ENCODE measurements at places on chromosomes 2 and 18.

DNA sequence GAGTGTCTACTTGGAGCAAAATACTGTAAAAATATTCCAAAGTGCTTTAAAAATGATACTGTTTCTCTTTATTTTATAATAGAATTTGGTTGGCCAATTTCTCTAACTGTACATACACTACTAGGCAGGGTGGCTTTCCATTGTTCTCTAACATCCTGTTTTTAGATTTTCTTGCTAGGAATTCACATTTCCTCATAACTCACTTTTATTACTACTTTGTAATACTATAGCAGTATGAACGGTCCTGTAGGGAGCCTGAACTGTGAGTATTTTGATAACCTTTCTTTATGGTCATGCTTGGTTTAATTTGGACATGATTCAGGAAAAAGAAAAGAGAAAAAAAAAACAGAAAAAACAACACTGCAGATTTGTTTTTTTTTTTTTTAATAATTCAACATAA is 37.8 kb downstream of the GCG start:
- DNase-seq = no peak

DNA sequence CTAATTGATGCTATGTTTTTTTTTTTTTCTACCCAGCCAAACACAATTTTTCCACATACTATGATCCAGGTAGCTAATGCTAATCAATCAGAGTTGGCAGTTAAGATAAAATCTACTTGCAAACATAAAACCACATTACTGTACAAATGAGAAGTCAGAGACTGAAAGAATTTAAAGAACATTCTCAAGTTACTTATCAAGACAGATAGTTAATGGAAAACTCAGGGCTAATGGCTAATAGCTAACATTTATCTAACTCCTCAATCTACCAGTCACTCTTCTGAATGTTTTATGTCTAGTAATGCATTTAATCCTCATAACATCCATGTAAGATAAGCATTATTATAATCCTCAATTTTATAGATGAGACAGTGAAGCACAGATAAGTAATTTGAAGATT is 537.6 kb upstream of the SETBP1 start:
- DNase-seq = no peak

- no peak for DNase-seq
These were observed 69.3 kb downstream of the HDAC4 start for GRCh38 chr2:239331560-239331959.

DNA sequence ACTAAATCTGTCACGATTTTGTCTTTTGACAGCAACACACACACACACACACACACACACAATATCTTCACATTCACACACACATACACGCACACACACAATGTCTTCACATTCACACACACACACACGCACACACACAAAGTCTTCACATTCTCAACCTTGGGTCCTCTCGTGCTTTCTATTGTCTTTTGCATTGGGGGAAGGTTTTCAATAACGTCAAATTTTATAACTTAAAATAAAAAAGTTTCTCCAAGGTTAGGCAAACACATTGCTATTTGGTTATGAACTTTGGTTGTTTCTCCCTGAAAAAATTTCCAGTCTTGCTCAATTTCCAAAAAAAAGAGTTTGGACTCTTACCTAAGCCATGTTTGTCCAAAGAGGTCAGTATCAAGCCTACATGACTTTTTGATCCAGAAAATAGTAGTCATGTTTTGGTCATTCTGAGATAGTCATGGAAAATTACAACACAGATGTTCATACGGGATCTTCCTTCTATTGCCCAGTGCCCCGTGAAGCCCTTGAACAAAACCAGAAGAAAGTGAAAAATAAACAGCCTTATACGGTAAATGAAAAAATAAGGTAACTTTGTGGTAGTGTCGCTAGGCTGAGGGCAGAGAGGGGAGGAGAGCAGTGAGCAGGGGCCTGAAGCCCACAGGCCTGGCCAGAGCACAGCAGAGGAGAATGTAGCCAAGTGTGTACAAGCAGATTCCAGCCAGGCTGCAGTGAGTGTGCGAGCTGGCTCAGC is 542.8 kb upstream of the ID2 start:
- no peak for DNase-seq

GRCh38 chr2:37366773-37367172 is 22.3 kb downstream of the QPCT start:
- no peak for DNase-seq

GRCh38 chr2:149021761-149022160 is 16.7 kb upstream of the LYPD6B start:
- DNase-seq = no peak

DNA sequence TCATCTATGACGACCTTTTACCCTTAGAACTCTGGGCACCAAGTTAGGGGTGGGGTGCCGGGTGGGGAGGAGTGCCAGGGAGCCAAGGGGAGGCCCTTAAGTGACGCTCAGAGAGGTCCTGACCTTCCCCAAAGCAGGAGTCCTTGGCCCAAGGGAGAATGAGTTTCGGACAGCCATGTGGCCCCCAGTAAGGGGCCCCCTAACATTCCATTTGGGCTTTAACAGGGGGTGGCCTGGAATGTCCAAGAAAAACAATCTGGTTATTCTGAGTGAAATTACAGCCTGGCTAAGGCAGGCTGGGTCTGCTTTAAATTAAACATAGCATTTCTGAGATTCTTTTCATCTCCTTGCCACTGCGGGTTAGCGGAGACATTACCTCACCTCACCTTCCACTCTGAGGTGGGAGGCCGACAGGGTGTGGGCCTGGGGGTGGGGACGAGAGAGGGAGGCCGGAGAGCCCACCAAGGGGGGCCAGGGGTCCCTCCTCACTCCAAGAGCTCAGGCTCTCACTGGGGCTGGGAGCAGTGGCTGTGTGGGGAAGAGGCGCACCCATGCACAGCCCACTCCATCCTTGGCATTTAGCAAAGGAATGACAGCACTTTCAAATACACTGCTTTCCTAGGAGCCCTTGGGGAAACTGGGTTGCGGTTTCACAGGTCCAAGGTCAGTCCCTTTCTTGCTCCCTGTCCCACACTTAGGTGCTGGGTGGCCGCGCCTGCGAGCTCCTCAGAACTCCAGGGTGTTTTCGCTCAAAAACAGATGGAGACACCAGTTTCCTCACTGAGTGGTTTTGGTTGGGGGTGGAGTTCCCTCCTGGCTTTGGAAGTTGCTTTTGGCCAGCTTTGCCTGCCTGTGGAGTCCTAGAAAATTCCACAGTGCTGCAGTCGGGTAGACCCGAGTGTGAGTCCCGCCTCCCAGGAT is 107.4 kb downstream of the POLR1A start:
- no peak for DNase-seq

GRCh38 chr2:152166633-152167032 is 8.9 kb downstream of the STAM2 start:
- no peak for DNase-seq

GRCh38 chr2:215613280-215613679 is 177.4 kb upstream of the FN1 start:
- no peak for DNase-seq

- no peak for DNase-seq
These were observed 130.3 kb upstream of the LYPD6 start for GRCh38 chr2:149200109-149200520.

- no peak for DNase-seq
These were observed 81.4 kb downstream of the ACAA2 start for GRCh38 chr18:49731860-49732311.

DNA sequence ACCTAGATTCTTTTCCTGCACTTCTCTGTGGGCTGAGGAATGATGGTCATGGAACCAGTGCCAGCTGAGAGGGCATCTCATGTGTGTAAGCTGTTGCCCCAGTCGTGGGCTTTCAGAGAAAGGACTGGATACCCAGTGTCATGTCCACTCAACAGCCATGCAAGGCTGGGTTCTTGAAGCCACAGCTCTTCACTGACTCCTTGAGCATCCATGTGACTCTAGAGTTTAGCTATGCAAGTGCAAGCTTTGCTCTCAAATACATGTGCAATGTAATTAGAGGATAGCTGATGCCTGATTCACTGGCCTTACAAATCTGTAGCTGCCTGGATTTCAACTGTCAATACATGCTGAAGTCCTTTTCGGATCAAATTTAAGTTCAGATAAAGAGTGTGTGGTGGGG is 46.8 kb upstream of the EML6 start:
- DNase-seq = no peak

DNA sequence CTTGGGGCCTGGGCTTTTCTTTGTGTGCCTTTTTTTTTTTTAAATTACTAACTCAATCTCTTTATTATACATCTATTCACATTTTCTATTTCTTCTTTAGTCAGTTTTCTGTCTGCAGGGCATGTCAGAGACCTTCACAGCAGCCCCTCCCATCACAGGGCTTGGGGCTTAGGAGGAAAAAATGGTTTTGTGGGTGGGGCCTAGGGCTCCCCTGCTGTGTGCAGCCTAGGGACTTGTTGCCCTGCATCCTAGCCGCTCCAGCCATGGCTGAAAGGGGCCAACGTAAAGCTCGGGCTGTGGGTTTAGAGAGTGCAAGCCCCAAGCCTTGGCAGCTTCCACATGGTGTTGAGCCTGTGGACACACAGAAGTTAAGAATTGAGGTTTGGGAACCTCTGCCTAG is 13.8 kb downstream of the ZSCAN30 start:
- no peak for DNase-seq

GRCh38 chr2:42547014-42547413 is 21.4 kb upstream of the MTA3 start:
- no peak for DNase-seq

DNA sequence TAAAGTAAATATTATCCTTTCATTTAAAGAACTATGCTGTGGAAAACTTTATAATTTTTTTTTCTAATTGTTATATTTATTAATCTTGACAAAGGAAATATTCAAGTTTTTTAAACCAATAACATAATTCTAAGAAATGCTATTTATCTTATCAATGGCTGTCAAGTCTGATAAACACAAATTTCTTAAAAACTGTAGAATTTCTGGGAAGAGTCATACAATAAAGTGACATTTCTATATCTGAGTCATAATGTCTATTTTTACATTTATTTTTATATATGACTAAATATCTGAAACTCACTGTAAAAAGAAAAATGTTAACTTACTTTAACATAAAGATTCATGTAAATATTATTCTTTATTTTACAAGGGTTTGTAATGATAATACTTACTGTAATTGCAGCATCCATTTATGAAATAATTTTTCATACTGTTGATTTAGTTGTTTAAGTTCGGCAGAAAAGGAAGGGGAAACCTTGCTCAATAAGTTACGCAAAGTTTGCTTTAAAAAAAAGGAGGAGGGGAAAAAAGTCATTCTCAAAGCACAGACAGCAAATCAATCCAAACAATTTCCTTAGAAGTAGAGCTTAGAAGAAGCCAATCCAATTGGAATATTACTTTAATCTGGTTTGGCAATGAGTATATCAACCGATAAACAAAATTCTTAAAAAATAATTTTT is 32.4 kb downstream of the ORC2 start:
- DNase-seq = no peak

DNA sequence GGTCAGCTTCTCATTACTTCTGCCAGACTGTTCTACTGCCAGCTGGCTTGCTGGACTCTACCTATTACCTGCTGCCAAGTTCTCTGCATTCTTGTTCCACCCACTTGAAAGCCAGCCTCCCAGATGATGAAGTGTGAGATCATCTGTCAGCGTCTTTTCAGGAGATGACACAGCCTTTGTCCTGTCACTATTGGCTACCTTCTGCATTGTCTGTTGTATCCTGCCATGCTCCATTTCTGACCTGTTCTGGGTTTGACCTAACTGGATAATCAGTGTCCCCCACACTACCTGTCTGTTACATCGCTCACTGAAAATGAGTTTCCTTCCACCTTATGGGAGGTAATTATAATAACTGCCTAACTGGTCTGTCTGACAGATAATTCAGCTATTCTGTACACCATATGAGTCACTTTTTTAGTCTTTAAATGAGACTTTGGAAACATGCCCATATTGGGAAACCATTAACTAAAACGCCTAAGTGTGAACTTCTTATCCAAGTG is 520.6 kb downstream of the METTL4 start:
- no peak for DNase-seq

- DNase-seq = no peak
These were observed 197.5 kb downstream of the IRS1 start for GRCh38 chr2:226601881-226602662.

DNA sequence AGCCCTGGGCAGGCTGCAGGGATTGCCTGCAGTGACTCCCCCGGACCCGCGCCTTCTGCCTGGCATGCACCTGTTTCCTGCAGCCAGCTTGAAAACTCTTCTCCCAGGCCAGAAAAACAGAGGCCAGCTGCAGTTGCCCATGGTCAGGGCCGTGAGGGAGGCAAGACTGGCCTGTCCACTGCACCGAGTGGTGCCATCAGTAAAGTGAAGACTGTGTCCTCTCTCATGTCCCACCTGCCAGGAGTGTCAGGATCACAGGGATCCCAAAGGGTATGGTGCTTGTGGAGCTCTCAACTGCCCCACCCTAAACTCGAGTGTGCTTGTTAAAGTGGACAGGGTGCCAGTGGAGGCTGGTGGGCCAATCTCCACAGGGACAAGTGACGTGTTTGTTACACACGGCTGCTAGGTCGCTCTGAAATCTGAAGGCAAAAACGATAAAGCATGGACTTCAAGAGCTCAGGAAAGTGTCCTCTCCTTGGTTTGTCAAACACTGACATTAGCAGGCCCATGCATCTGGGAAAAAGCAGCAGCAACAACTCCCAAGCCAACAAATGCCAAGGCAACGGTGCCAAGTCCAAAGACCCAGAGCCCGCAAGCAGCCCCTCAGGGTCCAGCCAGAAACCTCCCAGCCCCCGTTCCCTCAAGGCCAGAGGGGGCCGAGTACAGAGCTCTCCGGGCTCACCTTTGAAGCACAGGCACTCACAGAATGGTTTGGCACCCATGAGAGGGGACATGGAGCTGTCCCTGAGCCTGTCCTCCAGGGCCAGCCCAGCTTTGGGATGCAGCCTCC is 213.2 kb downstream of the HDAC4 start:
- DNase-seq = no peak

All from HEK293T (cell line).